Heart left ventricle (tissue), 16 donors: ENCODE measurements at places on chromosomes 2 and 18. TPM values are rescaled to one million over a fixed set of nuclear protein-coding genes. Genes with fewer than 3 reads are reported as not detected.

RNF125 gene
- total RNA-seq, result 4.2 TPM

SPR gene
- total RNA-seq, result 64.7 TPM

ALPI gene
- not detected for total RNA-seq

SF3B1 gene
- 132 TPM for total RNA-seq

RUFY4 gene
- total RNA-seq, result not detected

STK17B gene
- 4.4 TPM for total RNA-seq

ANKRD30BL gene
- total RNA-seq, result not detected

DNA sequence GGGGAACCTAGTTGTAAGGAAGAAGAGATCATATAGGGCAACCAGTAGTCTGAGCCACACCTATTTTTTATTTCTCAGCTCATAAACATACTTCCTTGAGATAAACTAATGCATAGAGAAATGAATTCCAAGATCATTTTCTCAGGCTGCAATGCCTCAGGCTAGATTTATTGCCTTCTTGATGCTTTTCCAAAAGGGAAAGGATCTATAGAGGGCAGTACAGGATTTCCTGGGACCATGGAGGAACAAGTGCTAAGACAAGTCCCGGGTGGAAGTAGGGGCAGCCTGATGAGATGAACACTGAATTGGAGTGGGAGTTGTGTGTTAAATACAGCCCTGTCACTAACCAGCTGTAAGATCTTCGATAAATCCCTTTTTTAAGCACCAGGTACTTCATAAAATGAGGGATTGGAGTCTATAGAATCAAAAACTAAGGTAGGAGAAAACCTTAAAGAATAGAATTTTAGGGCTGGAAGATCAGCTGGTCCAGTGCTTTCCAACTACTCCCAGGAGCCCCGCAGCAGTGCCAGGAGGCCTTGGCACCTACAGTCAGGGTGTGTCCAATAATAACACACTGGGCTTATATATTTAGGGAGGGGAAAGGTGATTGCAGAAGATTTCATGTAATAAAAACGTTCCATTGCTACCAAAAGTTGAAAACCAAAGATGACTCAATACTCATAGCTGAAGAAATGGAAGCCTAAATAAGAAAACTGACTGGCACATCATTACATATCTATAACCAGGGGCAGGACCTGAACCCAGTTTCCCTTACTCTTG is 58.1 kb downstream of the SERTAD2 start:
- no peak for DNase-seq

GRCh38 chr2:71466301-71467179 is 13.2 kb downstream of the DYSF start:
- peak; percentile 66 for DNase-seq

DNA sequence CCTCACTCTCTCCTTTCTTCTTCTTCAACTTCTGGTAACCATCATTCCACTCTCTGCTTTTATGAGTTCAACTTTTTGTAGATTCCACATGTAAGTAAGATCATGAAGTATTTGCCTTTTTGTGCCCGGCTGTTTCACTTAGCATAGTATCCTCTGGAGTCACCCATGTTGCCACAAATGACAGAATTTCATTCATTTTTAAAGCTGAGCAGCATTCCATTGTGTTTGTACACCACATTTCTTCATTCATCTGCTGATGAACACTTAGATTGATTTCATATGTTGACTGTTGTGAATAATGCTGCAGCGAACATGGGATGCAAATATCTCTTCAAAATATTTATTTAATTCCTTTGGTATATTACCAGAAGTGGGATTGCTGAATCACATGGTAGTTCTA is 133.6 kb upstream of the ERBB4 start:
- DNase-seq, result no peak

DNA sequence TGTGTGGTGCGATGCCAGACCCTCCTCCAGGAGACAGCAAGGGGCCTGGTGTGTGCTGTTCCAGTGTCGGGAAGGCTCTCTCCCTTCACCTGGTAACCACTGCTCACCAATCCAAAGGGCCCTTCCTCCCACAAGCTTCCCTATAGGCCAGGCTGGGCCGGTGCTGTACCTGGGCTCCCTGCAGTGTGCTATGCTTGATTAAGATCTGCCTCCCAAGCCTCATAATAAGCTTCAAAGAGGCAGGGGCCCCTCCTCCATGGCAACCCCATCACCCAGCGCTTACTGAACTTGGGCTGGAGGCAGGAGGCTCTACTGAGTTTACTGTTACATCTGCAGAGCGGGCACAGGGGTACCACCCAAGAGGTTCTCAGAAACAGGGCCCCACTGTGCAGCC is 4.5 kb upstream of the MAL start:
- no peak for DNase-seq

DNA sequence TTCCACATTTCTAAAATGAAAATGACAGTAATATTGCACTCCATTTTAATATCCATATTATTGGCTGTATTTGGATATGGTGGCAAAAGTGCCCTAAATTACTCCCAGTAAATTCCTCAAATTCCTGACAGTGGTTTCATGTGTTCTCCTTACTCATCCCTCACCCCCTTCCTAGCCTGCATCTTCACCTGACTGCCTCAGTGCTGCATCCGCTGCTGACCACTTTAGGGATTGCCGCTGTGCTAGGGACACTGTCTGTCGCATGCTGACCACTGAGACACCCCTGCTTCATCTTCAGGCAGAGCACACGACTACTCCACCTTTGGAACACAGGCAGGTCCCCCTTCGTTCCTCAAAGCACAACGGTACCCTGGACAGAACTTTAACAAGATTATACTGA is 32.6 kb downstream of the DSEL start:
- no peak for DNase-seq

GRCh38 chr2:224377751-224378700 is 23.9 kb downstream of the FAM124B start:
- no peak for DNase-seq

- no peak for DNase-seq
These were observed 154.4 kb downstream of the VWC2L start for GRCh38 chr2:214565246-214565645.

DNA sequence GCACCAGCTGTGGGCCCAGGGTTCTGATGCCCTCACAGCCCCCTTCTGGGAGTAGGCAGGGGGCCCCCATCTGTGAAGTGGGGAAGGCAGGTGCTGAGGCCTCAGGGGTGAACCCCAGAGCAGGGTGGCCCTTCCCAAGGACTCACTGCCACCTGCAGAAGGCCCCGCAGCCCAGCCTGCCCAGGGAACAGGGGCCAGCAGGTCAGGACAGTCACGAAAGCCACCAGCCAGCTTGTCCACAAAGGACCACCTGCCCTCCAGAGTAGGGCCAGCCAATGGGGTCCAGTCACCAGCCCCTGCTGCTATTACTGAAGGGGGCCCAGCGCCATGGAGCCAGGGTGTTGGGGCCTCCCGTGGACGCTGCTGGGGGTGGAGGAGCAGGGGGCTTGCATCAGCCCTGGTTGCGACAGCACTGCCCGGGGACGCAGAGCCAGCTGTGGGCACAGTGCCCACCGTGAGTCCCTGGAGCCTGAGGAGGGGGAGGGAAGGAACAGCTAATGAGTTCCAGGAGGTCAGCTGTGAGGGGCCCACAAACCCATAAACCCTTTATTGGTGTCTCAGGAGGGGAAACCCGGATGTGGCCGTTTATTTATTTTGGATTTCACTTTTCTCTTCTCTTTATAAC is 11.5 kb upstream of the SNED1 start:
- peak; percentile 73 for DNase-seq

DNA sequence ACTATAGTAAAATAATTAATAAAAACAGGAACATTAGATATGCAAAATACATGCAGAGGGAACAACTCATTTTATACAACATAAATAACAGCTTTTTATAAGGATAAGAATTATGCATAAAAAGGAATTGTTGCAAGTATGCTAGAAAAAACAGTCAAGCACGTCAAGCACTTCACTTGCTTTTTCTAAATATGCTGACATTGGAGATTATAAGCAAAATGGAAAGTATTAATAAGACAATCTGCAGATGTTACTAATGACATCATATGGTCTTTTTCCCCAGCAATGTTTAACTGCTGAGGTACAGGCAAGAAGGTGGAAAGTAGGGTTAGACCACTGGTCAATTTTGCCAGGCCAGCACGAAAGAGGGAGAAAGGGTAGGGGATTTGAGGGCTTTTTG is 111.7 kb downstream of the HIBCH start:
- DNase-seq, result no peak

GRCh38 chr2:20049637-20050036 is 1.8 kb downstream of the LAPTM4A start:
- DNase-seq, result no peak

- peak; percentile 40 for DNase-seq
These were observed 59.9 kb downstream of the SUMO1 start for GRCh38 chr2:202178346-202178958.

DNA sequence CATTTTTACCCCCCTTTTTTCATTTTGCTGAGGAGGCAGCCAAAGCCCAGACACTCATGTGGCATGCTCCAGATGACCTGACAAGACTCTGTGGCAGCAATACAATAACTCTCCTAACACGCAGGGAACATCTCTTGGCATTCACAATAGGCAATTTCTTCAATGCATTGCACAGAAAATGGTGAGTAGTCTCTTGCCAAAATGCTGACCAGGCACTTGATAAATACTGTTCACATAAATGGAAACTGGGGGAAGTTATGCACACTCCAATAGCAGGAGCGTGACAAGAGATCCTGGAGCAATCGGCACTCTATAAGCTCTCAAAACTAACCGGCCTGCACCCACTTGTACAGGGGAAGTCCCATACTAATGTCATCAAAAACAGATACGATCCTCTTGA is 66.3 kb downstream of the NBAS start:
- DNase-seq, result no peak

DNA sequence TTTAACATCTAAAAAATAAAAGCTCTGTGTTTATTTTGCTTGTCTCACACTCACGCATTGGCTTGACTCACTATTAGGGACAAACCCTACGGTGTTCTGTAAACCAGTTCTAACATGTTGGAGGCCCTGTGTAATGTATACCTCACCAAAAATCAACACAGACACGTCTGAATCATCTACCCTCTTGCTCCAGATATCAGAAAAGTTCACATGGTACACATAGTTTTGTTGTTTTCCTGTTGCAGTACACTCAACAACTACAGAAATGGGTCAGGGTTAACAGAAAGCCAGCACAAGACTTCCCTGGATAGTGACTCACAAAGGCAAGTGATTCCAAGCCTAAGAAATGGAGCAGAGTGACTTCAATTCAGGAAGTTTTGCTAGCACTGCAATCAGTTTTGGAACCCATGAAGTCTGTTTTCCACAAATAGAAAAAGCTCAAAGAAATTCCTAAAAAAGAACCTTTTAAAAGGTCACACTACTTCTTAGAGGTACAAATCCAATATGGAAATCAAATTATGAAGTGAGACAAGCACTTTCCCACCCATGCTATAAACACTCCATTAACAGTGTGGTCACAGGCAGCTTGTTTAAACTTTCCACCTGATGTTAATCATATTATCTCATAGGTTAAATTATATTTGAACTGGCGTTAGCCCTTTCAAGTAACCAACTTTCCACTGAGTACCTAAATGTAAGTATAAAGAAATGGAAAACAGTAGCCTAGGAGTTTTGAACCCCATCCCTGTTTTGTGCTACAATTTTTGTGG is 87.4 kb downstream of the GAREM1 start:
- no peak for DNase-seq

- DNase-seq, result no peak
These were observed 1070.2 kb upstream of the NXPH2 start for GRCh38 chr2:139850254-139850890.

- DNase-seq, result no peak
These were observed 8.7 kb downstream of the FEZ2 start for GRCh38 chr2:36589230-36589630.

- DNase-seq, result no peak
These were observed 304.4 kb upstream of the SLC39A10 start for GRCh38 chr2:195352581-195352980.

- no peak for DNase-seq
These were observed 35.2 kb upstream of the SCN9A start for GRCh38 chr2:166410828-166411472.
